ENCODE measurements at places on chromosomes 3 and 15.
A peak's percentile ranks its signal among the peaks of the same experiment; 100 is the strongest.

GRCh38 chr3:86800116-86800515 is 190.8 kb downstream of the VGLL3 start:
- no peak for DNase-seq

DNA sequence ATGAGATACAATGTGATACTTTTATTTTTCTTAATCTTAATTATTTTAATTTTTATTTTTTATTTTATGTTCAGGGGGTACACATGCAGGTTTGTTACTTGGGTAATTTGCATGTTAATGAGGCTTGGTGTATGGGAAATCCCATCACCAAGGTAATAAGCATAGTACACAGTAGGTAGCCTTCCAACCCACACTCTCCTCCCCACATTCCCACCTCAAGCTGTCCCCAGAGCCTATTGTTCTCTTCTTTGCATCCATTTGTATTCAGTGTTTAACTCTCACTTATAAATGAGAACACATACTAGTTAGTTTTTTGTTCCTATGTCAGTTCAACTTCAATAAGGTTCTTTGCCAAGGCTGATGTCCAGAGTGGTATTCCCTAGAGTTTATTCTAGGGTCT is 1375.4 kb downstream of the NSUN3 start:
- DNase-seq: no peak

DNA sequence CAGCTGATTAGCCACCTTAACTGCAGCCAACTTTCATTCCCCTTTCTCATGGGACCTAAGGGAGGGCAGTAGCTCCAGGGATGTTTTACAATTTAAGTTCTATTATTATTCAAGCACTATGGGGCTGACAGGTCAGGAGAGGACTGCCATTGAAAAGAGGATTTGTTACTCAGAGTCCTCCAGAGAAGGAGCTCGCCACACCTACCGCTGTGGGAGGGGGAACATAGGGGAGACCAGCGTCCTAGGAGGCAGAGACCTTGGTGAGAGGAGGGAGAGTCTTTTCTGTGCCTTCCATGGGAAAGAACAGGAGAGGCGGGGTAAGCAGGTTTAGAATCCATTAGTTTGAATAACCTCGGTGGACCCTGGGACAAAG is 14.4 kb downstream of the ATP10A start:
- no peak for DNase-seq

GRCh38 chr15:37137221-37137620 is 36.9 kb upstream of the MEIS2 start:
- no peak for DNase-seq

DNA sequence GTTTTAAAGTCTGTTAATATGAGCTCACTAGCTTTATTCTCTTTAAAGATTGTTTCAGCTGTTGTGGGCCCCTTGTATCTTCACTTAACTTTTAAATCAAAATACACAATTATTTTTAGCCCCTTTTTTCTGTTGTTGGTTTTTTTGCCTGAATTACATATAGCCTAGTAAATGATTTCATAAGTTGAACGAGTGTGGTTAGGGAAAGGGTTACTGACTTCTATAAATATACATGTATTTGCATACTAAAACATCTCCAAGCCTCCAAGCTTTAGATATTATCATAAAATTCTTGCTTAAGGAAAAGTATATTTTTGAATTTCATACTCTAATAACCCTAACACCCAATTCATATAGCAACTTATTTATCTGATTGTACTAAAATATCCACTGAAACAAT is 73.2 kb upstream of the ARL6 start:
- no peak for DNase-seq

DNA sequence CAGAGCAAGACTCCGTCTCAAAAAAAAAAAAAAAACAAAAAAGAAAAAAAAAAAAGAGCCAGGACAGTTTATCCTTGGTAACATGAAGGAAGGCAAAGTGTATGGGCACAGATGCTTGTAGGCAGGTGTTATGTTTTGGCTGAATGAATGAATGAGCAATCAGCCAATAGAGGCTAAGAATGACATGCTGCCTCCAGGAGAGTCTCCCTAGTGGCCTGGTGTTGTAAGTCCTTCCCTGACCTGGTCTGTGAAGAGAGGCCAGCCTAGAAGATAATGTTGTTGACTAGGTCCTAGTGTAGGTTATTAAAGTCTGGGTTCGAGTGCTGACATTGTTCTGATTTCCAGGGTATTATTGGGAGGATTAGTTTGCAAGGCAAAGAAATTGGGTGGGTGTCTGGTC is 24.9 kb downstream of the GYG1 start:
- no peak for DNase-seq

- no peak for DNase-seq
These were observed 4.1 kb downstream of the UBE2E1 start for GRCh38 chr3:23809840-23810342.

GRCh38 chr15:78306176-78306774 is 6.9 kb upstream of the SKIC8 start:
- DNase-seq: no peak

- DNase-seq: no peak
These were observed 66.5 kb upstream of the ARRDC4 start for GRCh38 chr15:97893967-97894366.

GRCh38 chr3:13214847-13215472 is 141.7 kb upstream of the IQSEC1 start:
- DNase-seq: no peak

- DNase-seq: no peak
These were observed 27.4 kb downstream of the SEC22A start for GRCh38 chr3:123229145-123229544.

DNA sequence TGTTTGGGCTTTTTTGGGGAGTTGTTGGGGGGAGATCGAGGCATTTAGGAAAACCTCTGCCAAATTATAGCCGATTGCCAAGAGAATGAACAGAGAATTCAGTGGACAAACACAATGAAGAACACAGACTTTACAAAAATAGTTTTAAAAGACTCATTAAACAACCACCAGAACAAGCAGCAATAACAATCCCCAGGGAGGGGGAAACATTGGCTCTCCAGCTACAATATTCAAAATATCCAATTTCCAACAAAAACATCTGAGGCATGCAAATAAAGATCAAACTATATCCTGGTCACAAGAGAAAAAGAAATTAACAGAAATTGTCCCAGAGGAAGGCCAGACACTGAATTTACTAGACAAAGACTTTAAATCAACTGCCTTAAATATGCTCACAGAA is 24.5 kb upstream of the ANKRD28 start:
- no peak for DNase-seq

GRCh38 chr15:31021067-31021665 is 29.7 kb upstream of the MTMR10 start:
- no peak for DNase-seq

DNA sequence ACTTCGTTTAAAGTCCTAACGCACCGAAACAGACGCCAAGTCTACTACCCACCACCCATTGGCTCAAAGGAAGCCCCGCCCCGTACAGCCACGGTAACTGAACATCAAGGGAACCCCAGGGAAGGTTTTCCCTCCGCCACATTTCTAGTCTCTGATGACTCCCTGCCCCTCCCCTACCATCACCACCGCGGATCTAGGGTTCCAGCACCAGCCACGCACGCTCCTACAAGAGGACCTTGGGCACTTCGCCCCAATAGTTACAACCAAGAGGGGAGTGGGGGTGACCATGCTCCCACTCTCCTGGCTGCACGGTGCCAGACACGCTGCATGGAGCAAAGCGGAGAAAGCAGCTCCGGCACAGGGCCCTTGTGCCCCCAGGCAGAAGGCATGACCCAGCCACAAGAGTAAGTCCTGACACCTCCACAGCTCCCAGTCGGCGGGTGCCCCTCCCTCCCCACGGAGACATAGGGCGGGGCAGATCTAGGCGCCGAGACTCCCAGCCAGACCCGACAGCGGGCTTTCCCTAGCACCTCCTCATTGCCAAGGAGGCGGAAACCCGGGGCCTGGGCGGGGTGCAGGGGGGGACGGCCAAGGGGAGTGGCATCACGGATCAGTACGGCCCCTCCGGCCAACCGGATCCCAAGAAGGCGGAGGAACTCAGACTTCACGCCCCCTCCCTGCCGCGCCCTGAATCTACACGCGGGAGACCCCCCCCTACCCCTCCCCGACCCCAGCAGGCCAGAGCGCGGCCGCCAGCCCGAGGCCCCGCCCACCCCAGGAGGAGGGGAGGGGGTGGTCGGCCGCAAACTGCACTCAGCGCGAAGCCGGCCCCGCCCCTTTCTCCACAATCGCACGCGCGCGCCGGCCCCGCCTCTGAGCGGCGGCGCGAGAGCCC is 936 bp downstream of the SIN3A start:
- peak; percentile 72 for DNase-seq

DNA sequence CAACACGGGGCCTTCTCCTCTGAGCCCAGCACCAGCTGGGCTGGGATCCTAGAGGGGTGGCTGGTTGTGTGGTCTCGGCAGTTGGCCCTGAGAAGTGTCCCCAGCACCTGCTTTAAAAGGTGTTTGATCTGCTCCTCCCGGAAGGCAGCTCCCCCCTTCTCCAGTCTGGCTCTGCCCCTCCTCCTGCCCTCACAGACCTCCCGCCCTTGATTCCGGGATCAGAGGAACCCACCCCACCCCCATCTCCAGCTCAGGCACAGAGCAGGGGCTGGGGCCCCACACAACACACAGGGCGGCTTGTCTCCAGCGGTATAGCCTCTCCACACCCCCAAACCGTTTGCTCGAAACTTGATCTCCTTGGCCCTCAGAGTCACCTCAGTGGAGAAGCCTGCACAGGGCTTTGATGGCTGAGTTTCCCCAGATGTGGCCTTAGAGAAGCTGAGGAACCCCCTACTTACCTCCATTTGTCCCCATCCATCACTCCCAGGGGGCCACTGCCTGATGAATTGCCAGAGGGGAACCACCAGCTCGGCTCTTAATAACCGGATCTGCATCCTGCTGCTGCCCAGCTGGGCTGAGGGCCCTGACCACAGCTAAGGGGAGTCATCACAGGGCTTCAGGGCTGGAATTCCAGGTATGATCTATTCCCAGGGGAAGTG is 6.4 kb upstream of the STRA6 start:
- no peak for DNase-seq

DNA sequence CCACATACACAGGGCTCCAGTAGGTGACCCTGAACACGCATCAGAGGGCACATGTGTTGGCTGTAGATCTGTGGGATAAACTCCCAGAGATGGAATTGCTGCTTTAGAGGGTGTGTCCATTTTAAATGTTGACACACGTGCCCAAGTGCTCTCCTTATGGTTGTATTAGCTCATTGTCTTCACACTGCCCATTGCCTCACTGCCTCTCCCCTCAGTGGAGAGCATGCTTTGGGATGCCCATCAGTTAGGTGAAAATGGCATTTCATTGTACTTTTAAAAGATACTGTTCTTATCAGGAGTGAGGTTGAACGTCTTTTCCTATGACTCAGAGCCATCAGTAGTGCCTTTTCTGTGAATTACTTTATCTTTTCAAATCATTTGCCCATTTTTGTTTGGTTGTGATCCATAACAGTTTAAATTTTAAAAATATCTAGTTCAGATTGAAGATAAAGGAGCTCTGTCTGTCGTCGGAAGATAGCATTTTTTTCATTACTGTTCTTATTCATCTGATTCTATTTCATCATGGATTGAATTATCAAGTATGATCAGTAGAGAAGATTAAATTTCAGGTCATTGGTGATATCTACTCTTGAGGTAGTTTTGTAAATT is 120.7 kb downstream of the CHDH start:
- DNase-seq: no peak

- no peak for DNase-seq
These were observed 23.0 kb upstream of the DNAJC13 start for GRCh38 chr3:132394320-132394719.

GRCh38 chr3:197407053-197407452 is 108.6 kb upstream of the DLG1 start:
- no peak for DNase-seq

All from AG04449 (cell line).